Liver (tissue), 10 donors: ENCODE measurements at places on chromosomes 13 and 19. TPM values are rescaled to one million over a fixed set of nuclear protein-coding genes. Genes with fewer than 3 reads are reported as not detected.

The ZNF667 gene
- total RNA-seq: 1.7 TPM

The CCDC70 gene
- total RNA-seq: not detected

The CYP4F8 gene
- not detected for total RNA-seq

The GSK3A gene
- total RNA-seq: 12.5 TPM

The UQCRFS1 gene
- total RNA-seq: 19.1 TPM

The ALKBH6 gene
- 6.3 TPM for total RNA-seq

The CNN1 gene
- total RNA-seq: 5.9 TPM

The TNNT1 gene
- total RNA-seq: not detected

The CYP4F2 gene
- total RNA-seq: 186 TPM

The KISS1R gene
- not detected for total RNA-seq

The LRRC63 gene
- 0.08 TPM for total RNA-seq

The ATP8B3 gene
- total RNA-seq: 0.50 TPM
